Amniotic stem cell (primary cell): ENCODE measurements at places on chromosomes 7 and 10.

DNA sequence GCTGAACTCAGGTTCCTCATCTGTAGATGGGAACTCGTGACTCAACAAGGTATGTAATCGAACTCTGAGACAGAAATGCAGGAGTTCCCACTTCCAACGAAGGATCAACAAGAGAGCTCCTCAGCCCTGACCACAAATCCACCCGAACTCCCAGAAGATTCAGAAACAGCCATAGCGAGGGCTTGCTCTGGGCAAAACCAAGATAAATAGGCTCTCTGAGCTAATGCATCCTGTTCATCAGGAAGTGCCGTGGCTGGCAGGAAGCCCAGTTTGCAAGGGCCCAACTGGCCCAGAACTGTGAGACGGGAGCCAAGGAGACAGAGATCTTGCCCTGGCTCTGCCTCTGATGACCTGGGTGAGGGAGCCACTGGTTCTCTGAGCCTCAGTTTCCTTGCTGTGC, 141.7 kb upstream of the PFKP start:
- no peak for DNase-seq

GRCh38 chr10:17196045-17196444, 5.4 kb downstream of the TRDMT1 start:
- no peak for DNase-seq

DNA sequence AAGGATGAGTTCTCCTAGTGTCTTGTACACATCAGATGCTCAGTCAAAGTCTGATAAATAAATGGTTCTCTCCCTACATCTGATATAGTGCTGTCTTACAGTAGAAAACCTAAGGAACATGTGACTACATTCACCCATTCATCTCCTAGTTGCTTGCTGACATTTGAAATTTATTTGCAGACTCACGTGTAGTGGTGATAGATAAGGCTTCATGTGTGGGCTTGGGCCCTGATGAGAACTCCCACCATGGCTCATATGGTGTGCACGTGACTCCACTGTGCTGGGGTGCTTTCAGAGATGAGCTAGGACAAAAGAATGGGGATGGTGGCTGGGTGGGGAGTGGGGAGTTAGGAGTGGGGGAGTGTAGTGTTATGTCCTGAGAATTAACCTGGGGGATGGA, 287.3 kb downstream of the RPS24 start:
- no peak for DNase-seq

DNA sequence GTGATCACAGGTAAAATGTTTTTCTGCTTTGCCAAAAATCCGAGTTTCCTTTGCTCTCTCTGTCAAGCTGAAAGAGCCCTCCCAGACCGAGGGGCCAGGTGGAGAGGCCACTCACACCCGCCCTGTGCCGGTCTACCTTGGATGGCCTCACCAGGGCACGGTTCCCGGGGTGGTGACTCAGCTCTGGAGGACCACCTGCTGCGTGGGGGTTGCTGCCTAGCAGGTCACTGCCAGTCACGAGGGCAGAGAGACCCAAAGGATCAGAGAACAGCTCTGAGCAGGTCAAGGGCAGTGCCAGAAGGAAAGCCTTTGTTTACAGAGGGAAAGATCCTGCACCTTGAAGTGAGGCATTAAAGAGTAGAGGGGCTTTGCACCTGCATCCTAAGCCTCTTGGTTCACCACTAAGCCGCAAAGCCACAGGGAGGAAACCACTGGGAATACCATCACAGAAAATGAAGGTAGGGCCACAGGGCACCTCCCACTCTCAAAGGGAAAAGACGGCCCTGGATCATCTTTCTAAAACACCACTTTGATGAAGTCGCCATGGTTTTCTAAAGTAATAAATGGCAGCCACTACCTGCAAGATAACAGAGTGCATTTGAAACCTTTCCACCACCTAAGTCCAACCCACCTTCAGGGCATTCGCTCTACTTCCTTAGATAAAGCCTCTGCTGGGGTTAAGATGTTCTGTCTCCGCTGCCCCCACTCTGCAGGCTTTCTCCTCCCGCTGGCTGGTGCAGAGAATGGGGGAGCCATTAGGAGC, 160.3 kb upstream of the KLF14 start:
- no peak for DNase-seq

- DNase-seq: no peak
Observed at GRCh38 chr10:73650537-73651331, 5.1 kb downstream of the SYNPO2L start.

- no peak for DNase-seq
Observed at GRCh38 chr10:1022413-1022812, 3.2 kb downstream of the IDI2 start.

GRCh38 chr10:52313256-52313932, 687 bp upstream of the DKK1 start:
- no peak for DNase-seq

DNA sequence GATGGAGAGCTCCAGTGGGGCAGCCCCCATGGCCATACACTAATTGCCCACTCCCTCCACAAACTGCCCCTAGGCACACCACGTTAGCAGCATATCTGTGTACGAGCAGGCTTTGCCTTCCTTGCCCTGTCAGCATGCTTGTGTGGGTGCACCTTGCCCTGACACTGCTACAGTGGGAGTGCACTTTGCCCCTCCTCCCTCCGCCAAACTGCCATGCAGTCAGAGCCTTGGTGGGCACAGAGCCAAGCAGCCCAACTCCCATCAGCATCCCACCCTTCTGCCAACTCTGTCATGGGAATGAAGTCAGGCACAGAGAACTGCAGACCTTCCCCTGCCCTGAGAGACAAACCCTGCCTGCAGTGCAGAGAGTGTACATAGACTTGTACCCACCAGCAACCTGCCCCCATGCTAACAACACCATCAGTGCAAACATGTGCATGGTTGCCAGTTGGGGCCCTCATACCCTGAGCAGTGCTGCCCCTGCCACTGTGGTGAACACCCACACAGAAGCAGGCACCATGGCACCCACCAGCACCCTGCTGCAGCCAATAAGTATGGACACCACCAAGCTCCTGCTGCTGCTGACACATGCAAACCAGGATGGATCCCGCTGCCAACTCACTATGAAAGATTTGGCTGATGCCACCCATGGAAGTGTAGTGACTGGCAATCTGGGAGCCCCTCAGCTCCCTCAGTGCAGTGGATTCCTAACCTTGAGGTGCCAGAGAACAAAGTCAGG, 1197.7 kb upstream of the CELF2 start:
- DNase-seq: no peak

DNA sequence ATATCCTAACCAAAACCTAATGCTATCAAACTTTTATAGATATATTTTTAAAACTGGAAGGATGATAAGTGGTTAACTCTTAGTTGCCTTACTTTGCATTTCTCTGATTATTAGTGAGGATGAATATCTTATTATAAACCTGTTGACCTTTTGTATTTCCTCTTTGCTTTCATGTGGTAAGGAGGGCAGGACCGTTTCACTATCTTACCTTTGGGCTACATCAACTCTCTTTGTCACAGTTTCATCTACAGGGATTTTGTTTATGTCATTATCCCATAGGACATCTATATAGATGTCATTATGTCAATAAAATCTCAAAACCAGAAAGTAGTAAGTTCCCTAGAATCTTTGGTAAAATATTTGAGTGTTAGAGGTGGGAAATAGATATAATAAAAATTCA, 219.3 kb downstream of the THSD7A start:
- DNase-seq: no peak

- no peak for DNase-seq
Observed at GRCh38 chr7:155834486-155835048, 22.3 kb upstream of the SHH start.

DNA sequence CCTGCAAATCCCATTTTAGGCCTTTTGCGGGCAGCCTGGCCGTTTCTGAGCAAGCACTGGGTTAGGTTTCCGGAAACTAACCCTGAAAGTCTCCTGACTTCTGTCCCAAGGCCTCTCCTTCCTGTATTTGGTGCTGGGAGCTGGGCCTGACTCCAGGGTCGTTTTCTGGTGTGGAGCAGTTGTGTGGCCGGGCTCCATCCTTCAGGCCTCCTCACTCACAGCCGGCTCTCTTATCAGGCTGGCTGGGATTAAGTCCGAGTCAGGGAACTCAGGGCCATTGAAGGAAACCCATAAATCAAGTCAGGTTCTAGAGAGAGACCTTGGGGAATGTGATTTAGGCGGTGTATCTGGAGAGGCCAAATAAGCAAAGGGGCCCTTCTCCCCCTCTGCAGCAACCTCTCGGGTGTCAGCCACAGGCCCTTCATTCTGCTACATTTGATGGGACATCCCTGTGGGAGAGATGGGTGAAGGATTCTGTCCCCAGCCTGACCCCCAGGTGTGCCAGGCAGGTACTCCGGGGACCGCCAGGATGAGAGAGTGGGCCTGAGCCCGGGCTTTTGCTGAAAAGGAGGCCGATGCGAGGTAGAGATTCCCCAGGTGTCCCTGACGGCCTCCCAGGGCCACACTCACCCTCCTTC, 3.3 kb downstream of the GATA3 start:
- DNase-seq: no peak

DNA sequence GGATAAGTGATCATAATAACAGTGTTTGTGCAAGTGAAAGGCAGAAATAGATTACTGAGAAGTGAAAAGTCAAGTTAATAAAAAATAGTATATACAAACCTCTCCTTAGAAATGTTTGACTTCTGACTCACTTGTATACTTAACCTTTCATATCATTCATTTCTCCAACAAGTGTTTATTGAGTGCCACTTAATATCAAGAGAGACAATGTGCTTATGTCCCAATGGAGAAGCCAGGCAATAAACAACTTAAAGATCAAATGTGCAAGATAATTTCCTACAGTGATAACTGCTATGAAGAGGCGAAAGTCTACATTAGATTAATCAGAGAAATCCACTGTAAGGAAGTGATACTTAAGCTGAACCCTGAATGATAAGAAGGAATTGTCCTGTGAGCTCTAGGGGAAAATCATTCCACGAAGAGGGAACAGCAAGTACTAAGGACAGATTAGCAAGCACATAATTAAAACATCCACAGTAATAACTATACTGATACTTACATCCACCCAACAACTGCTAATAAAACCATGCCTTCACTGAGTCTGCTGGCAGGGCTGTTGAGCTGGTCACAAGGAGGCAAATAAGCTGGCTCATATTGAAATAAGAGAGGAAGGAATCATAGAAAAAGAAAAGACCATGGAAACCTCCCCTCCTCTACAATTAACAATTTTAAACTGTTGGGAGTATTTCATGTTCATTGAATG, 203.5 kb downstream of the CTNNA3 start:
- DNase-seq: no peak

- DNase-seq: peak; percentile 49
Observed at GRCh38 chr7:5665094-5666025, 116.1 kb downstream of the RNF216 start.

- no peak for DNase-seq
Observed at GRCh38 chr7:155462163-155462735, 4.3 kb downstream of the EN2 start.
